ENCODE measurements at places on chromosomes 12 and 14.
A peak's percentile ranks its signal among the peaks of the same experiment; 100 is the strongest.

DNA sequence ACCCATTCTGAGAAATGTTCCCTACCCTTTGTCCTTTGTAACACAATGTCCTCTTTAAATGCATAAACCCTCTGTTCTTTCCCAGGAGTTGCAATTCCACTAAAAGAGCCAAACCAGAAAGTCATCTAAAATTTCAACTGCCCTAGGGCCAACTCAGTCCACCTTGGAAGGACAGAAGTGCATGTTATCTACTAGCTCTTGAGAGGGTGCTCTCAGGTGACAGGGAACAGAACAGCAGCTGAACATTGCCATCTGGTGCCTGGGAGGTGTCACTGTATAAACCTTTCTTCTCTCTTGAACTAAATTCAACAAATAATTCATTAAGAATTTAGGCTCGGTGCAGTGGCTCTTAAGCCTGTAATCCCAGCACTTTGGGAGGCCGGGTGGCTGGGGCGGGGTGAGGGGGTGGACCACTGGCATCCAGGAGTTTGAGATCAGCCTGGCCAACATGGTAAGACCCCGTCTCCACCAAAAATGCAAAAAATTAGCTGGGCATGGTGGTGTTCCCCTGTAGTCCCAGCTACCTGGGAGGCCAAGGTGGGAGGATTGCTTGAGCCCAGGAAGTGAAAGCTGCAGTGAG, 10.3 kb upstream of the FERMT2 start:
- peak; percentile 57 for DNase-seq

DNA sequence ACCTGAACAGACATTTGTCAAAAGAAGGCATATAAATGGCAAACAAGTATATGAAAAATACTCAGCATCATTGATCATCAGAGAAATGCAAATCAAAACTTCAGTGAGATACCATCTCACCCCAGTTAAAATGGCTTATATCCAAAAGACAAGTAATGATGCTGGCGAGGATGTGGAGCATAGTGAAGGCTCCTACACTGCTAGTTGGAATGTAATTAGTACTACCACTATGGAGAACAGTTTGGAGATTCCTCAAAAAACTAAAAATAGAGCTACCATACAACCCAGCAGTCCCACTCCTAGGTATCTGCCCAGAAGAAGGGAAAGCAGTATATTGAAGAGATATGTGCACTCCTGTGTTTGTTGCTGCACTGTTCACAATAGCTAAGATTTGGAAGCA, 146.1 kb downstream of the TGFB3 start:
- DNase-seq: no peak

GRCh38 chr14:89773644-89774316, 180.8 kb downstream of the EFCAB11 start:
- DNase-seq: no peak

- no peak for DNase-seq
Observed at GRCh38 chr12:53336181-53336681, at the start of gene SP7. SP7 (minus strand) TSS chr12:53336354; CDS start chr12:53335646, 708 bp downstream.

- no peak for DNase-seq
Observed at GRCh38 chr14:84857571-84857970, 672.4 kb upstream of the FLRT2 start.

GRCh38 chr12:42109031-42109430, 35.6 kb downstream of the GXYLT1 start:
- DNase-seq: no peak

- no peak for DNase-seq
Observed at GRCh38 chr12:20778969-20779368, 31.5 kb upstream of the SLCO1B3 start.
